SIG-M5 (cell line): ENCODE measurements at places on chromosomes 5 and 9.

DNA sequence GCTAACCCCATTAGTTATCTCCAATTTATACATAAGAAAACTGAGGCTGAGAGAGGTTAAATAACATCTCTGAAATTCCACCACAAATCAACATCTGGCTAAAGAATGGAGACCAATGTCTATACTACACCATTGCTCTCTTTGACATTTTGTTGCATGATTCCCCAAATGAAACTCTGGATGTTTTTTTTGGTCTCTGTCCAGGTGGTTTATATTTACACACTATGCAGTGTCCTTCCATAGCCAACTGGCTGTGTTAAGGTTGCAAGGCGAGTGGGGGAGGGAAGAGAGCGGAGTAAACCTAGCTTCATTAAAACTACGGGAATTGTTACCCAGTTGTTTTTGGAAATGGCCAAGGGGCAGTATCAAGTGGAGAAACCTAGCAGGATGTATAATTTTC, 67.2 kb downstream of the KIF4B start:
- no peak for DNase-seq

DNA sequence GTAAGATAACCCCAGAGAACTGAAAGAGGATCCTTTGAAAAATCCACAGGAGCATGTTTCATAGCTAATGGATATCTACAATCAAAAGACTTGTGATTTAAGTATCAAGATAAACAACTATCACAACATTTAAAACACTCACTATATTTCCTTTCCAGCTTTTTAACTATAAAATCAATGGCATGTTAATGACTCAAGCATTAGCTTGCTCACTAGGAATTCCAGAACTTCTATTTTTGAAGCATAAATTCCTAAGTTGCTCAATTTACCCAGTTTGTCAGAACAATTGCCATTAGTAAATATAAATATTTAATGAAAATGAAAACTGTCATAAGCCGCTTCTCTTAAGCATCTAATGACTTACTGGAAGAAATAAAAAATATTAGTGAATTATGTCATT, 355.3 kb downstream of the PRELID2 start:
- DNase-seq = no peak

DNA sequence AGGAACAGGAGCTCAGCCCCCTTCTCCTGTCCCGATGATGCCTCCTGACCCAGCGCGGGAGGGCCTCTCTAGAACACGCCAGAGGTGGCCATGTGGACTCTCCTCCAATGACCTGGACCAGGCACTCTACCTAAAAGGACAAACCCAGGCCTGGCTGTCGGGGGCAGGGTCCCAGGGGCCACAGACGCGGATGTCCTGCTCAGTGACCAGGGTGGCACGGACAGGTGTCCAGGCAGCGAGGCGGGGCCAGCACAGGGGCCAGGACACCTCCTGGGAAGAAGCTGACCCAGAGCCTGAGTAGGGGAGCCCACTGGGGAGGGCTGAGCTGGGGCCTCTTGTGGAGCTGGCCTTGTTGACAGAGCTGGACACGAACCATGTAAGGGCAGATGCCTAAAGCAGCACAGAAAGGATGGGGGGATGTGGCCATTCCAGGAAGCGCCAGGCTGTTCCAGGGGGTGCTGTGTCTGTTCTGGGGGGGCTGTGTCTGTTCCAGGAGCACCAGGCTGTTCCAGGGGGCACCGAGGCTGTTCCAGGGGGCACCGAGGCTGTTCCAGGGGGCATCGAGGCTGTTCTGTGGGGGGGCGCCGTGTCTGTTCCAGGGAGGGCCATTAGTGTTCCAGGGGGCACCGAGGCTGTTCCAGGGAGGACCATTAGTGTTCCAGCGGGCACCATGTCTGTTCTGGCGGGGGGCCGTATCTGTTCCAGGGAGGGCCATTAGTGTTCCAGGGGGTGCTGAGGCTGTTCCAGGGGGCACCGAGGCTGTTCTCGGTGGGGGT, 30.5 kb downstream of the EXD3 start:
- no peak for DNase-seq

DNA sequence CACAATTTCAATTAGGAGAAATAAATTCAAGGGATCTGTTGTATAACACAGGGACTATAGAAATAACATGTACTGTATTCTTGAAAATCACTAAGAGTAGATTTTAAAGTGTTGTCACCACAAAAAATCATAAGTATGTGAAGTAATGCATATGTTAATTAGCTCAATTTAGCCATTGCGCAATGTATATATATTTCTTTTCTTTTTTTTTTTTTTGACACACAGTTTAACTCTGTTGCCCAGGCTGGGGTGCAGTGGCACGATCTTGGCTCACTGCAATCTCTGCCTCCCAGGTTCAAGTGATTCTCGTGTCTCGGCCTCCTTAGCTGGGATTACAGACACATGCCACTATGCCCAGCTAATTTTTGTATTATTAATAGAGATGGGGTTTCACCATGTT, 70.2 kb downstream of the XRCC4 start:
- DNase-seq = no peak

GRCh38 chr5:169808118-169808581, 171.1 kb downstream of the DOCK2 start:
- no peak for DNase-seq

GRCh38 chr9:82148901-82149461, 160.4 kb downstream of the SPATA31D1 start:
- no peak for DNase-seq

DNA sequence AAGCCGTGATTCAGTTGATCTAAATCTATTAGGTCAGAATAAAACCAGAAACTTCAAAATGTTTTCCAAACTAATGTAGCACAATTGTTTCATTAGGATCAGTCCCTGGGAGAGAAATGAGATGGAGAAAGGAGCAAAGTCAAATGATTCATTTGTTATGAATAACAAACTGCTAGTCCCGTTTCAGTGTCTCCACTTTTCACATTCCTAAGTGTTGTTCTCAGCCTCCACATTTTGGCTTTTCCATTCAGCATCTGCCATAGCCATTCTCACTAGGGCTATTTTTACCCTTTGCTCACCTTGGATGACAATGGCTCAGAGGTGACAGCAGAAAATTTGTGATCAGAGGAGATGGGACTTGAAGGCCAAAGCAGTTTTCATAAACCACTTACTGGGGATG, 314.1 kb upstream of the KIF2A start:
- DNase-seq = no peak
